ENCODE measurements at places on chromosomes 1 and 21. TPM values are rescaled to one million over a fixed set of nuclear protein-coding genes. Genes with fewer than 3 reads are reported as not detected.

DNA sequence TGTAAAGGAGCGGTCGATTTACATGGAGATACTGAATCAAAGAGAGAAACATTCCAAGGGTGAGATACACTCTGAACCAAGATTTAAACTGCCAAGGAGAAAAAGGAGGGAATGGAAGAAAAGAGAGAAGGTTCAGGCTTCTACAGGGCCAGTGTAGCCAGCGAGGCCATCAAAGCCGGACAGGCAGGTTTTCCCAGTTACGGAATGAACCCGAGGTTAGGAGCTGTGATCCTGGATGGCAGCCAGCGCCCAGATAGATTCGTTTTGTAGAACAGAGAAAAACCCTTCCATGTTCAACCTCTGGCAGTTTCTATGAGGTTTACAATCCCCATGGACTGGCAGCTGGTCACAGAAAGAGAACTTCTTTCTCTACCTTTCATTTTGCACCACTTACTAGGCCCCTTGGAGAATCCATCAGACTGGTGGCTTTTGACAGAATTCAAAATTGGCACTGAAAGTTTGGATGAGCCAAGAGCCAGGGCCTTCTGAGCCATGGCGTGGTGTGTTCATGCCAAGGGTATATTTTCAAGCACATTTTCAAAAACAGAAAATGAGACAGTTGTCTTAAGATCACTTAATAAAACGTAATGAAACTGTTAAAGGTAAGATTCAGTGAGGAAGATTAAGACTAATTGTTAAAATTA lies 171.5 kb downstream of the RUNX1 start:
- peak; percentile 91 for DNase-seq

DNA sequence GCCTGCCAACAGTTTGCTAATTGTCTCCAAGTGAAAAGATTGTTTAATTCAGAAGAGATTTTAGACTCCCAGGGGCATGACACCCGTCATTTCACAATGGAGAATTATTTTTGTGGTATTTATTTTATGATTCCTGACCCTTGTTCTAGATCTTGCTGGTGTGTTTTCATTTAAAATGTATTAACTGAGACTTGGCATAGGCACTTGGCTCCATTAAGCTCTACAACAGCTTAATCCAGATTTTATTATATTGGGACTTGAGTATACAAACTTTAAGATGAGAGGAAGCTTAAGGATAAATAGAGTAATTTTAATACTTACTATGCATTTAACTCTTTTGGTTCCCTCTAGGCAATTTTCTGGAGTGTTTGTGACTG lies 101.3 kb upstream of the KCNE2 start:
- no peak for DNase-seq

GRCh38 chr1:97204468-97204867 lies 482.9 kb downstream of the PTBP2 start:
- no peak for DNase-seq

Gene NPHS2
- not detected for total RNA-seq

GRCh38 chr1:48007047-48007446 lies 9.9 kb upstream of the TRABD2B start:
- DNase-seq: no peak

DNA sequence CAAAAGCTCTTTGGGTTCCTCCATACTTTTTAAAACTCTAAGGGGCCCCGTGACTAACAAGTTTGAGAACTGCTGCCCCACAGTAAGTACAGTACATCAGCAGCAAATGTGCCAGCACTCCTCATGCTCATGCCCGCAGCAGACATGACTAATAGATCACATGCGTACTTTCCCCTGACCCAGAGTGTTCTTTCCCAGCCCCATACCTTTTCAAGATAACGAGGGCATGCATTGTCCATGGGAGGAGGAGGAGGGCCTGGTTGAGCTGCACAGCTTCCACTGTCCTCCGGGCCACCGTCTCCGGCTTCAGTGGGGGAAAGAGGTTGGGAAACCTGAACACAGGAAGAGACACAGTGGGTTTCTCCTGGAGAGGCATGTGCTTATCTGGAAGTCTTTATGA lies 45.5 kb downstream of the DHRS3 start:
- no peak for DNase-seq

GRCh38 chr1:200945111-200945510 lies 50.4 kb downstream of the INAVA start:
- DNase-seq: no peak

Data from upper lobe of left lung (tissue), 6 donors.